ENCODE measurements at places on chromosomes 3 and 15.

DNA sequence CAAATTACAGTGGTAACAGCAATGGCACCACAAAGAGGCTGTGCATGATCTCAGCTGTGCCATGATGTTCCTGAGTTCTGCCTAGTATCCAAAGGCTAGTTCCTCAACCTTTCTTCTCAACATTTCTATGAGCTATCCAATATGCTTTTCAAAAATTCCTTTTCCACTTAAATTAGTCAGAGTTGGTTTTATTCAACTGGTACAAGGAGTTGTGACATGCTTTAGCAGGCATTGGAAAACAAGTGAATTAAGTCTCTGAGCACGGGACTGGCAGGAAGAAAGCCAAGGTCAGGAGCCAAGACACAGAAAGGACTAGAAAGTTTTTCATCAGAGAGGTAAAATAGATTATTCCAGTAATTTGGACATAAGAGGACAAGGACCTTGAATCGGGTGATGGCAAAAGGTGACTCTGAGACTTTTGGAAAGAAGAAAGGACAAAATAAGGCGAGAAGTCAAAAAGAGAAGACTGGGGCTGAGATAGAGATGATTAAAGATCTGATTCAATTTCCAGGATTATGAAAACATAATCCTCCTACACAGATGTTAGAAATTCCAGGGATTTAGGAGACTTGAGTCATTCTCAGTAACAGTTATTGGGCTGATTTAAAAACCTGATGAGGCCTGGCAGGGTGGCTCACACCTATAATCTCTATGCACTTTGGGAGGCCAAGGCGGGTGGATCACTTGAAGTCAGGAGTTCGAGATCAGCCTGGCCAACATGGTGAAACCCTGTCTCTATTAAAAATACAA lies 36.1 kb downstream of the PBRM1 start:
- no peak for DNase-seq

DNA sequence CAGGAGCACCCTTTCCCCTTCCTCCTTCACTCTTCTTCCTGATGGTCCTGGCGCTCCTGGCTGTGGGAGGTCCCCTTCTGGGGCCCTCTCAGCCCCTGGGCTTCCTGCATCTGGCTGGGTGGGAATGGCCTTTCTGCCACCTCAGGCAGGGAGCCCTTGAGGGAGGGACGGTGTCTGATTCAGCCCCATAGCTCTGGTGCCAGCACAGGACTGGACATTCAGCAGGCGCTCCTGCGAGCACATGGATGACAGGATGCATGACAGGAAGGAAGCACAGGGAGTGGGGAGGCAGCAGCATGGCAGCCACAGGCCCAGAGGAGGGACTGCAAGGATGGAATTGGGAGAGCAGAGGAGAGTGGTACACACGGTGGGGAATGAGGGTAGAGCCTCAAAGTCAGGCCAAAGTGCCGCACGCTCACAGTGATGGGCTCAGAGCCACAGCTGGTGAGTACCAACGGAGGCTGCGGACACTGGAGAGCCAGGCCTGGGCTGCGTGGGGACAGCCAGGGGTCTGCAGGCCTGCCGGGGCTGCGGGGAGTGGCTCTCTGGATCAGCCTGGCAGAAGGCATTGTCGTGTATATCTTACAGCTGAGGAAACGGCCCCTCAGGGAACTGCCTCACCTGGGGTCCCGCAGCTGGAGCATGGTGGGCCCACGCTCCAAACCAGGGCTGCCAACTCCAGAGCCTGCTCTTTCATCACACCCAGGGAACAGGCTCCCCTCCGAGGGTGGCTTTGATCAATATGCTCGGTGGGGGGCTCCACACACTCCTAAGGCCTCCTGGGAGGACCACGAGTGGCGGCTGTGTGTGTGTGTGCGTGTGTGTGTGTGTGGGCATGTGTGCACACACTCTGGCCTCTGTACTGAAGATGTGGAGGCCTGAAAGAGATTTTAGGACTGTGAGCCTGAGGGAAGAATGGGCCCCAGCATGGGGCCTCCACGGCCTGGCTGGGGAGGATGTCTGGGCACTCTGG lies 51.4 kb upstream of the CTSH start:
- no peak for DNase-seq

GRCh38 chr15:80549191-80549590 lies 145.0 kb downstream of the ARNT2 start:
- DNase-seq: no peak

DNA sequence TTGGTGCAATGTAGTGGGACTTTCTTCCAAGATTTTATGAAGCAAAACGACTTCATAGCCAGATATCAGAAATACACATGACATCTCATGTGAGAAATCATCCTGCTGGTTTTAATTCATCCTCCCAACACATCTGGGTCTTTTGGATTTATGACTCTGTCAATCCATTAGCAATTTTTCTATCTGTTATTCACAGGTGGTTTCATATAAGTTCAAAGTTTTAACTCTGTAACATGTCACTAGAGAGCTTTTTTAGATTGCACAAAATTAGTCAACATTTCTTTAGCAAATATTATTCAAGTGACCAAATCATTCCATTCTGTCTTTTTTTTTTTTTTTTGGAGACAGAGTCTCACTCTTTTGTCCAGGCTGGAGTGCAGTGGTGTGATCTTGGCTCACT lies 30.4 kb downstream of the SQOR start:
- DNase-seq: no peak

- no peak for DNase-seq
Measured at GRCh38 chr15:38304481-38304880, 51.8 kb downstream of the SPRED1 start.

DNA sequence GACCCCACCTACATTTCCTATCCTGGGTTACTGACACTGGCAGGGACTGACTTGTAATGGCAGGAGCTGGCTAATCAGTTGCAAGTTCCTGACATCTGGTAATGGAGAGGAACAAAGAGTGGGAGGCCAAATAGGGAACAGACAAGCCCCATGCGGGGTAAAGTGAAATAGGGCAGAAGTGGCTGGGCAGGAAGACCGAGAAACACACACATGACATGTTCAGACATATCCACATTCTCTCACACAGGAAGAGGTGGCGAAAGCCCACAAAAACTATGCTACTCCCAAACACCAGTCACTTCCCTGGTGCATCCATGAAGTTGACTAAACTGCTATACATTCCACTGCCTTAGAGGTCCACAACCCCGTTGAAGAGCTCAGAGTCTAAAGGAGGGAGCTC lies 394.1 kb upstream of the TBL1XR1 start:
- DNase-seq: no peak

DNA sequence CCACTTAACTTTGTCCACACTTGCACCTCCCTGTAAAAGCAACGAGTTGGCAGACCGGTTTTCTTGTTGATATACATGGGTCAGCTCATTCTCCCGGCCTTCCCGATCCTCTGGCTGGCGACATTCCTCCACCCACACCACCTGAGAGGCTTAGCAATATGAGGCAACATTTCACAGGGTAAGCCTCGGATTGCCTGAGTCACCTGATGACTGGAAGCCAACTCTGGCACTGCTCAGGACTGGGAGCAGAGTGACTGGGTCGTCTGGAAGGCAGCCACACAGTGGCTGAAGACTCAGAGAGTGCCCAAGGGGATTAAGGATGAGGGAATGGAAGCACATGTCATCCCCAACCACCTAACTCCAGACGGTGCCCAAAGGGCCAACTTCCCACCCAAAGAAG lies 9.8 kb downstream of the HOMER2 start:
- DNase-seq: no peak

GRCh38 chr15:29952225-29952624 lies 130.0 kb upstream of the TJP1 start:
- DNase-seq: no peak

DNA sequence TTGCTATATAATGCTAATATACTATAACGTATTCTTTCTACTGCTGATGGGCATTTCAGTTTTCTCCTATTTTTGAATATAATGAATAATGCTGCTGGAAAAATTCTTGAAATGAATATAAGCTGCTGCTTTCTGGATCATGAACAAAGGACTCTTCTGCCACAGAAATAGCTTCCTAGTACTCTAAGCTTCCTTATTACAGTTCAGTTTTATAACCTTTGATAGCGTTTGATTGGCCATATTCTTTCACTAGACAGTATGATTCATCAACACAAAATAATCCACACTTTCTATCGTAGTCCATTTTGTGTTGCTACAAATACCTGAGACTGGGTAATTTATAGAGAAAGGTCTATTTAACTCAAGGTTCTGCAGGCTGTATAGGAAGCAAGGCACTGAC lies 16.4 kb upstream of the UBE3A start:
- DNase-seq: no peak

GRCh38 chr3:775178-775880 lies 317.5 kb upstream of the CNTN6 start:
- no peak for DNase-seq

- no peak for DNase-seq
Measured at GRCh38 chr15:69591905-69592508, 139.4 kb downstream of the RPLP1 start.

DNA sequence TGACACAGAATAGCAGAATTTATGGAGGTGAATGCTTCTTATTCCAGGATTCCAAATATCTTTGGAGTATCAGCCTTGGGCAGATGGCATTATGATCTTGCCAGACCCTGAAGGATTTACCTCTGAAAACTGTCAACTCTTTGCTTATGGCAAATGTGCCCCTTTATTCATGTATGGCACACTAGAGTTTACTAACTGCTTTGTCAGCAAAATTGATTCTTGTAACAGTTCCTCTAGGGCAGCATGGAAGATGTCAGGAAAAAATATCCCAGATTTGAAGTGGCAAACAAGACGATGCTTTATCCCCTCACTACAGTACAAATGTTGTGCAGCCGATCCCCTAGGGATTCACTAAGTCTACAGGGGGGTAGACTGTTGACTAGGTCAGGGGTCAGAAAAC lies 79.7 kb downstream of the EDEM1 start:
- no peak for DNase-seq

GRCh38 chr3:119858957-119859356 lies 77.1 kb downstream of the NR1I2 start:
- no peak for DNase-seq

DNA sequence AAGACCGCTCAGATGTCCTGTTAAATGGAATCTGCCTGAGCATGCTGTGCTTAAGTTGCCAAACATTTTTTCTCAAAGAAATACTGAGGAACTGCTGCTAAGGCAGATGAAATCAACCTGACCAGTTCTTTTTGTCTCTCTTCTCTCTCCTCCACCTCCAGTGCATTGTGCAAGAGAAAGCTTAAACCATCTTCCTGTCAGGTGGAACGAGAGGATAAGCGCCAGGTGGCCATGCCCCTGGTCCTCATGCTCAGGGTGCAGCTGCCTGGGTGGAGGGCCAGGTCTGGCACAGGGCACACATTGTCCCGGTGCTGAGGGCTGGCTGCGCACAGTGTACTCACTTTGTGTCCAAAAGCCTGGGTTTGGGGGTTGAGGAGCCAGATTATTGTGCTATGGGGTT lies 176.2 kb upstream of the TP63 start:
- no peak for DNase-seq

DNA sequence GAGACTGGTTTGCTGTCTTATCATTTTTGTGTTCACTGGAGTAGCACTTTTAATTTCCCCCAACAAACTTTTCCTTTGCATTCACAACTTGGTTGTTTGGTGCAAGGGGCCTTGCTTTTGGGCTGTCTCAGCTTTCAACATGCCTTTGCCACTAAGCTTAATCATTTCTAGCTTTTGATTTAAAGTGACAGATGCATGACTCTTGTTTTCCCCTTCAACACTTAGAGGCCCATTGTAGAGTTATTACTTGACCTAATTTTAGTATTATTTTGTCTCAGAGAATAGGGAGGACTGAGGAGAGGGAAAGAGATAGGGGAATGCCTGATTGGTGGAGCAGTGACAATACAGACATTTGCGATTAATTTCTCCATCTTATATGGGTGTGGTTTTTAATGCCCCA lies 340.1 kb upstream of the MANF start:
- no peak for DNase-seq

GRCh38 chr3:10008588-10009344 lies 17.5 kb upstream of the FANCD2 start:
- peak; percentile 47 for DNase-seq

DNA sequence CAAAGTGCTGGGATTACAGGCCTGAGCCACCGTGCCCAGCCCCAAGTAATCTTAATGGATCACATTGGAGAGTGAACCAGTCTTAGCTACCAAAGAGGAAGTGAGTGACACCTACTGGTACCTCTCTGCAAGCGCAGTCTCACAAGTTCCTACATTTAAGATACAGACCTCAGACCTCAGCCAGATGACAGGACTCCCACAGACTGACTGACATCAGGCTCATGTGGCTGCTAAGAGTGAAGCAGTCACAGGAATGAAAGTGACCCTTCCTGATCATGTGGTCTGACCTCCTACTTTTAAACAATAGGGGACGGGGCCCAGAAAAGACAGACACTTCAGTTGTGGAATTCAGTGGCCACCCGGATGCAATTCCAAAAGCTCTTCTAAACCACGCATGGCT lies 36.3 kb upstream of the GNB5 start:
- DNase-seq: peak; percentile 23

- no peak for DNase-seq
Measured at GRCh38 chr15:68812069-68812468, 8.6 kb downstream of the ANP32A start.

- DNase-seq: no peak
Measured at GRCh38 chr3:37852097-37852496, 9.6 kb upstream of the CTDSPL start.

DNA sequence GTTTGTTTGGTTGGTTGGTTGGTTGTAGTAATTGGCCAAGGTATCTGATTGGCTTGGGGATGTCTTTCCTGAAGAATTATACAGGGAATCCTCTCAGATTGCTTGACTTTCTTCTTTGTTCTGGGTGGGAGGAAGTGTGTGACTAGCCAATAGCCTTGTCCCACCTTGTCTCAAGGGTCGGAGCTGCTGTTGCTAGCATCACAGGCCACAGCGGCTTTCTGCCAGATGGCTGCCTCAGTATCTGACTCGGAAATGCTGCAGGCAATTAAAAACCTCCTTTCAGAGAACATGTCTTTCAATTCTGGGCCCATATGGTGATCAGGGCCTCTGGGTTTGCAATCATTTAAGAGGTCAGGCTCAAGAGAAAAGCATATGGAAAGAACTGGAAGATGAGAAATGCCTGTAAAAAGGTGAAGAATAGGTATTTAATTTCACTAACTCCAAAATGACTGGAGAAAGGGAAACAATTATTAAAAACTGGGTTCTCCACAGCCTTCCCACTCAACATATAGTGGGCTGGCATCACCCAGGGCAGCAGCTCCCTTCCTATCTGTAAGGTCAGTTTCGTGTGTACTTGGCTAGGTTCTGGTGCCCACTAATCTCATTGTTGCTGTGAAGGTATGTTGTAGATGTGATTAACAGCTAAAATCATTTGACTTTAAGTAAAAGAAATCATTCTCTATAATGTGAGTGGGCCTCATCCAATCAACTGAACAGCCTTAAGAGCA lies 32.4 kb downstream of the TGFBR2 start:
- no peak for DNase-seq

DNA sequence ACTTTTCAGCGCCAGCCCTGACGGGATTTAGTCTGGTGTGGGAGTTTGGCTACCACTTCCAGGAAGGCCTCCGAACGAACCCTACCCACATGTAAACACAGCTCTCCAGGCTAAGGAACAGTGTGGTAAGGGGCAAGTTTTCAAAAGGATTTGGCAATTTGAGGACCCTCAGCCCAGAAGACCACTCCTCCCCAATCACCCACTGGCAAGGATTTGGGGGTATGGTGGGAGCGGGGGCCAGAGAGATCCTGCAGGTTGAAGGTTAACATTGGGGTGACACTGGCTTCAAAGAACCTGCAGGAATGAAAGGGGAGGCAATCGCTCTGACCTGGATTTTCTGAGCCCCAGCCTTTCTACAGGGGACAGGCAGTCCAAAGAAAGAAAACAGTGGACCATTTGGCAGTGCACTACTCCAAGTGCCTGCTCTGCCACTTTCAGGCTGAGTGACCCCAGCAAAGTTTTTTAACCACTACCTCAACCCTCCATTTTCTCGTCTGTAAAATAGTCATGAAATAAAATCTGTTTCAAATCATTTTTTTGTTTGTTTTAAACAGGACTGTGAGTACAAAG lies 34.5 kb downstream of the ZIC4 start:
- no peak for DNase-seq

Data from activated CD8-positive, alpha-beta memory T cell treated with anti-CD3 and anti-CD28 coated beads for 4 hours (primary cell).